ENCODE measurements at places on chromosomes 2 and 18. TPM values are rescaled to one million over a fixed set of nuclear protein-coding genes. Genes with fewer than 3 reads are reported as not detected.

The FAM237A gene
- total RNA-seq, result not detected

The GKN2 gene
- not detected for total RNA-seq

GRCh38 chr2:209687323-209687969 is 84.2 kb upstream of the UNC80 start:
- no peak for DNase-seq

DNA sequence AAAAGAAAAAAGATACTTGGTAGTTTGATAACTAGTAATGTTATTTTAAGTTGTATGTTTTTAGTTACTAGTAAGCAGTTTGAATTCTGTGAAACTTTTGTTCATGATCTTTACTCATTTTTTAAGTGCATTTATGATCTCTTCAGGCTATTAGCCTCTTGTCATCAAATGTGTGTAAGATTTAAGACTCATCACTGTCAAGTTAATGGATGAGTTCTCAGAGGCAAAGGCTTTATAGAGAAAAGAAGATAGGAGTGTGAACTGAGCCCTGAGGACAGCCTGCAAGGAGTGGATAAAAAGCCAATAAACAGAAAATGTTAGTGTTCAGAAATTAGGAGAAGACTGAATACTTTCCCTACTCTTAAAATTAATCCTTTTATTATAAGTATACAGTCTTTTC is 13.5 kb downstream of the NDUFV2 start:
- DNase-seq, result no peak

DNA sequence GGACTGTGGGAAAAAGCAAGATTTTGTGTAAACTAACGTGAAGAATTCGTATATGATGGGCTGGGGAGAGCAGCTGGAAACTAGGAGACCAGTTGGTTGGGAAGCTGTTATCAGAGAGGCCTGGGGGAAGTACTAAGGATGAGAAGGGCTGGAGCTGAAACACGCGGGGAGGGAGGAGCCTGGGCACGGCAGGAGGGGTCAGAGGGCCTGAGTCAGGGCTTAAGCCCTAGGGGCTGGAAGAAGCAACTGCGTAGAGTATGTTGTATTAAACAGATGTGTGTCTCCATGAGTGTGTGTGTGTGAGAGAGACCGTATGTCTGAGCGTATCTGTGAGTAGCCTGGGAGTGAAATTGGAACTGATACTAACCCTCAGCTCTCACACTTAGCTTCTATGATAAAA is 8.4 kb downstream of the POMC start:
- DNase-seq, result peak; percentile 56

- DNase-seq, result no peak
Observed at GRCh38 chr18:44911260-44911659, 230.6 kb downstream of the SETBP1 start.

The IL1A gene
- total RNA-seq, result 0.32 TPM

The KCTD18 gene
- 16.4 TPM for total RNA-seq

DNA sequence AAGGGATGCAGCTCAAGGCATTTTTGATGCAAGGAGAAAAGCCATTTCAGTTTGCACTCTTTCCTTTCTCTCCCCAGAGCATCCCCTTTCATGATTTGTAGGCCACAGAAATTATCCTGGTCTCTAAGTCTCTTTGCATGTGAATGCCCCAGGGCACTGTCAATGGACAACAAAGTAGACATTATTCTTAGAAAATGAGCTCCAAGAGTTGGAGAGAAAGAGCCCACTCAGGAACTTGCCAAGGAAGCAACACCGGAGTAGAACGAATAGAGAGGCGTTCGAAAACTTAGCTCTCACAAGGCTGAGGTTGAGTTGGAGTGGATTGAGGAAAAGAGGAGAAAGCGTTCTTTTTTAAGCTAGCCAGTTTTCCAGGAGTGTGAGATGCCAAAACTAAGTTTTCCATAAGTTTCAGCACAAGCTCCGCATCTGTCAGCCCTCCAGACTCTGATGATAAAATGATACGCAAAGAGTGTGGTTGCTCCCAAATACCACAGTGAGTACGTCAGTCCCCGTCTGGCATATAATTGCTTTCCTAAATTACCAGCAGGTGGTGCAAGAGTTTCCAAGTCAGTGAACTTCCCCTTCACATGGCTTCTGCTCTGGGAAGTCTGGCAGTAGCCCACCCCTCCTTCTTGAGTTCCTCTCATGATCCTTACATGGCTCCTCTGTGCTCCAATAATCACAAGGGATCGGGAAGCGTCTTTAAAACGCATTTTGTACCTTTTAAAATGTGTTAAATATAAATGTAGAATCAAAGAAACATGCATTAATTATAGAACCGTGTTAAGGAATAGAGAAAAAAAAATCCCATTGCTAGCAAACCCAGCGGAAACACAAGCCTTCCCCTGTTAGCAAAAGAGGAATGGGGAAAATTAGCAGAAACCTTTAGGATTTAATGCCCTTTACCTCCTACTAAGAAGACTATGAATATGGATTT is 1060.6 kb upstream of the FANCL start:
- peak; percentile 78 for DNase-seq

GRCh38 chr2:220036431-220036830 is 409.0 kb downstream of the SLC4A3 start:
- DNase-seq, result no peak

GRCh38 chr2:177658309-177658708 is 265.7 kb downstream of the AGPS start:
- DNase-seq, result no peak

The EFHD1 gene
- total RNA-seq, result 2.3 TPM

- DNase-seq, result peak; percentile 65
Observed at GRCh38 chr2:188600536-188601210, 309.0 kb downstream of the GULP1 start.

The DPP10 gene
- 0.32 TPM for total RNA-seq

DNA sequence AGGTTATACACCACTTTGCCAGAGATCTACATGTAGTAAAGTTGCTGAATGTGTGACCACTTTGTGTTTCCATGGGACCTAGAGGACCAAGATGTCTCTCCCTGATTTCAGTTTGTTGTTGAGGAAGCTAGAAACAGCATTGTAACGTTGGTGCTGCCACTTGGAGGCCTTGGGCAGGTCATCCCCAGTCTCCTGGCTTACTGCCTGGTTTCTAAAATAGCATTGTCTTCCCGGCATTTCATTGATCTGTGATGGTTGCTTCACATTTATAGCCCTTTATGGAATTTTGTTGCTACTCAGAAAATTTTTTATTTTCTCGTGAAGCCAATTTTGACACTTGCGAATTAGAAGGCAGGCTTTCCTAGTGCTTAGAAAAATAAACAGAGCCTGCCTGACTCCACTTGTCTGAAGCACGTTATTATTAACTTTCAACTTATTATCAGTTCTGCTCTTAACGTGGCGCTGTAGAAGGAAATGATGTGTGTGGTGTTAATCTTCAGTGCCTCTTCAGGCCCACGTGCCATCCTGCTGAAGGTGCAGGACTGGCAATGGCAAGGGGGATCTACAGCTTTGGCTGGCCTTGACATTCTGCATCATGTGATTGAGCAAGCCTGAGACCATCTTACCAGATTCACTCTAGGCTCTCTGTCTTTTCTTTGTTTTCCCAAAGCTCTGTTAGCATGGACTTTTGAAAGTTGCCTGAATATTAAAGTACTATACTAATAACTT is 59.9 kb downstream of the INPP4A start:
- DNase-seq, result no peak

The SERPINB3 gene
- total RNA-seq, result not detected

- peak; percentile 85 for DNase-seq
Observed at GRCh38 chr2:46748735-46749531, 166.7 kb downstream of the MCFD2 start.

DNA sequence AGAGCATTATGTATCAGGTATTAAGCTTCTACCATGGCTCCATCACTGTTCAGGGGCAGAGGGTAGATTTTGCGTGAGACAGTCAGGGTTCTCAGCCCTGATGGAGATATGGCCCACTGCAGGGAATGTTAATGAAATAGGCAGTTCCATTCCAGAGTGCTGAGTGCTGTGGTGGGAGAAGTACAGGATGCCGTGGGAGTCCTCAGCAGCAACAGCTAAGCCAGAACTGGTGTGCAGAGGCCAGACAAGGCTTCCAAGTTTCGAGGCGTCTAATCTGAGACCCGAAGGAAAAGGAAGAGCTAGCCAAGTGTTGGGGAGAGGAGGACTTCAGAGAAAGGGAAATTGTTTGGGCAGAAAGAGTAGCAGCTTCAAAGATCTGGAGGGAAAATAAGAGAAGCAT is 30.2 kb upstream of the MAPRE2 start:
- DNase-seq, result no peak

The CD302 gene
- 13.4 TPM for total RNA-seq
